ENCODE measurements at places on chromosomes 5 and 9. TPM values are rescaled to one million over a fixed set of nuclear protein-coding genes. Genes with fewer than 3 reads are reported as not detected.

The INVS gene
- 37.3 TPM for total RNA-seq

The SPOCK1 gene
- 9.9 TPM for total RNA-seq

The RMRP gene
- 137,340 TPM for total RNA-seq

The EDIL3 gene
- 75.0 TPM for total RNA-seq

The DOCK8 gene
- 6.6 TPM for total RNA-seq

DNA sequence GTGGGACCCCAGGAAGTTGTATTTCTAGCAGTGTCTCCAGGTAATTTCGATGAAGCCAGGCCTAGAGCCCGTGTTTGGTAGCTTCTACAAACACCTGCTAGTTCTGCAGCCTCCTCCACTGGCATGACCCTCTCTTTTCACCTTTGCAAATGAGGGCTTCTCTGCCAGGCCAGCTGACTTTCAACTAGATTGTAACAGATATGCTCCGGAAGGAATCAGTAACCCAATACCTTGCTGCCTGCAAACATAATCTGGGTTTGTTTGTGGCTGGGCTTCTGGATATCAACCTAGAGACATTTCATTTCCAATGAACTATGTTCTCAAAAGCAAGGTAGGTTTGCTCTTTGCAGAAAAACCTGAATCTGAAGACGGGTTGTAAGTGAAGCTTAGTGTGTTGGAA lies 354.8 kb downstream of the DMRT2 start:
- no peak for DNase-seq
- no peaks in the 10 kb centered on the region for H3K27me3 ChIP-seq
- H3K4me3 ChIP-seq, result no peak overlapping the region
- H3K27ac ChIP-seq, result no peak overlapping the region

DNA sequence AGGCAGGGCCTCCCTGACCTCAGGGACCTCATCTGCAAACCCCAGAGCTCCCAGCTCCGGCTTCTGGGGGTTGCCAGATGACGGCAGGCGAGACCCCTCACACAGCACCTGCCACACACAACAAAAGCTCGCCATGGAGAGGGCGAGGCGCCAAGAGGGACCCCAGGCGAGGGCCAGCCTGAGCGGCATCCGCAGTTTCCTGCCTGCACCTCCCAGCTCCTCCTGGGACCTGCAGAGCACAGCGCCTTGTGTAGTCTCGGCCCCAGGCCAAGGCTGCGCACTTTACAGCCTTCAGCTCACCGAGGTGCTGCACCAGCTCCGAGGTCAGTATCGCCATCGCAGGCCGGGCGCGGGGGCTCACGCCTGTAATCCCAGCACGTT lies 82.4 kb upstream of the ADAMTS2 start:
- no peak overlapping the region for H3K4me3 ChIP-seq
- DNase-seq, result no peak
- H3K36me3 ChIP-seq, result no peaks in the 10 kb centered on the region

DNA sequence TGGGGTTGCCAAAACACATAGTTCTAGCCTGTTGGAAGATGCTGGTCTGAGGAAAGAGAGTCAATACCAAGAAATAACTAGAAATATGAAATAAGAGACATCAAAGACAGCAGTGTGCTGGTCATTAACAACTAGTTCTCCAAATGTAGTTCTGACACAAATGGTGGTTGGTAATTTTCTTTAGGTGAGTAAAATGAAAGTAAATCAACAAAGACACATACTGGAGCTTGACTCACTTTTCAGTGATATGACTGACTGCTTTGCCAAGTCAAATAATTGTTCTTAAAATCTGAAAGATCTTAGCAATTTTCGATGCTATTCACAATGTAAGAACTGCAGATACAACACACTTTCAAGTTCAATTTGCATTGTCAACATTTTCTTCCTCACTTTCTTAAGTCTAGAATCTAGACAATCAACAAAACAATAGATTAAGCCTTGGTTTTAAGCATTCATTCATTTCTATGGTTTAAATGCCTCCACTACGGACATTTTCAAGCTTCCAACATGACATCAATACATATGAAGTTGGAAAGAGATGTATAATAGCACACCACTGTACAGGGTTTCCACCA lies 166.8 kb upstream of the MAP3K1 start:
- H3K4me1 ChIP-seq, result peaks cover 8% of the 10 kb centered on the region
- no peaks in the 10 kb centered on the region for H3K27me3 ChIP-seq
- no peak for DNase-seq

GRCh38 chr5:6734243-6734700 lies 21.0 kb downstream of the TENT4A start:
- peaks cover 66% of the 10 kb centered on the region for H3K4me1 ChIP-seq
- H3K36me3 ChIP-seq, result peaks cover 21% of the 10 kb centered on the region
- H3K4me3 ChIP-seq, result no peak overlapping the region
- H3K27me3 ChIP-seq, result no peaks in the 10 kb centered on the region
- no peak overlapping the region for H3K27ac ChIP-seq
- no peak for DNase-seq

GRCh38 chr9:111897601-111898137 lies 1.1 kb downstream of the UGCG start:
- H3K27me3 ChIP-seq, result no peaks in the 10 kb centered on the region
- no peak for DNase-seq
- peak overlapping the region; percentile 93 for H3K4me3 ChIP-seq
- peak overlapping the region; percentile 99 for H3K27ac ChIP-seq

DNA sequence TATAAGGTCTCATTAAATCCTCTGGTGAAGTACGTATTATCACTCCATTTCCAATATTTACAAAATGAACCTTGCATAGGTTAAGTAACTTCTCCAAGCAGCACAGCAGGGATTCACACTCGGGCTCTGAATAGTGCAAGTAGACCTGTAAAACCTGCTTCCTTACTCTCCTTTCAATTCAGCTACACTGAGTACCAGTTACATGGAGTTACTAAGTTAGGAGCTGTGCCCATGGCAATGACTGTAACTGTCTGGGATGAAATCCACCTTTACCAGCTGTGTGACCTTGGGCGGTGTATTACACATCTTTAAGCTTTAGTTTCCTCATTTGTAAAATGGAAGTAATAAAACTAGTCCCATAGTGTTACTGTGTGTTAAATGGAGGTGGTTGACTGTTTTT lies 15.9 kb upstream of the MOB3B start:
- H3K27me3 ChIP-seq, result no peaks in the 10 kb centered on the region
- DNase-seq, result no peak
- peaks cover 5% of the 10 kb centered on the region for H3K4me1 ChIP-seq
- H3K36me3 ChIP-seq, result peaks cover 40% of the 10 kb centered on the region

- H3K4me1 ChIP-seq, result no peaks in the 10 kb centered on the region
- no peaks in the 10 kb centered on the region for H3K36me3 ChIP-seq
- DNase-seq, result no peak
- H3K27me3 ChIP-seq, result no peaks in the 10 kb centered on the region
- H3K27ac ChIP-seq, result no peak overlapping the region
Observed at GRCh38 chr5:117149312-117149711, 574.7 kb upstream of the SEMA6A start.

DNA sequence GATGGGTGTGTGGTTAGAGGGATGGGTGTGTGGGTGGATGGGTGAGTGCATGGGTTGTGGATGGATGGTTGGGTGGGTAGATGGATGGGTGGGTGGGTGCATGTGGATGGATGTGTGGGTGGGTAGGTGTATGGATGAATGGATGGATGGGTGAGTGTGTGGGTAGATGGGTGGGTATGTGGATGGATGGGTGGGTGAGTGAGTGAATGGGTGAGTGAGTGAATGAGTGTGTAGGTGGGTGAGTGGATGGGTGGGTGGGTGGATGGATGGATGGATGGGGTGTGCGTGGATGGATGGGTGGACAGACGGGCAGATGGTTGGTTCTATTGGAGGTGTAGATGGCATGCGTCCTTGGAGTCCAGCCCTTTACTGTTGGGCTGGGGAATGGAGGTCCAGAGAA lies 17.2 kb downstream of the STKLD1 start:
- H3K4me3 ChIP-seq, result no peak overlapping the region
- H3K4me1 ChIP-seq, result no peaks in the 10 kb centered on the region
- no peaks in the 10 kb centered on the region for H3K36me3 ChIP-seq

DNA sequence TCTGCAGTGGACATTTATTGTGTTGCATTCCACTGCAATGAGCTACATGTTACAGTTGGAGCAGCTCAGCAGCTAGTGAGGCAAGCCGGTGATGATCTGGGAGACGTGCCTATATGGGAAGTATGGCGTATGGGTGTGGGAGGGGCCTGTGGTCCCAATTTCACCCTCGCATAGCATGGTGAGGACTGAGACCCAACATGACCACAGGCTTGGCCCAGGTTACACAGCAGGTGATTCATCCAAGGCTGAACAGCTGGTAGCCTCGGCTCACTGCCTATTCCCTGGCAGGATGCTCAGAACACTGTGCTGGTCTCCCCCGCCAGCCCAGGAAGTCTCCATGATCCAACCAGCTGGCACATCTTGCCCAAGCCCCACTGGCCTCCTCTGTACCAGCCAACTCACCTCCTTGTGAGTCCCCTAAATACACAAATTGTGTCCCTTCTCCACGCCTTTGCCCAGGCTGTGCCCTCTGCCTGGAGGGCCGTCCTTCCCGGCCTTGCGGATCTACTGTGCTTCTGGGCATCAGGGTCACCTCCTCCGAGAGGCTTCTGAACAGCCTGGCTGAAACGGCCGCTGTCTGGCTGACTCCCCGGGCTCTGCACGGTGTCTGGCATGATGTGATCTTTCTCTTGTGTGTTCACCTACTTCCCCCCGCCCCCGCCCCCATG lies 81.4 kb downstream of the NSUN2 start:
- no peaks in the 10 kb centered on the region for H3K4me1 ChIP-seq
- no peaks in the 10 kb centered on the region for H3K36me3 ChIP-seq
- no peak for DNase-seq
- H3K4me3 ChIP-seq, result no peak overlapping the region
- H3K27ac ChIP-seq, result no peak overlapping the region

- peaks cover 29% of the 10 kb centered on the region for H3K36me3 ChIP-seq
- H3K27ac ChIP-seq, result no peak overlapping the region
- no peak overlapping the region for H3K4me3 ChIP-seq
Observed at GRCh38 chr9:137460363-137461315, 1.5 kb upstream of the NSMF start.

- no peaks in the 10 kb centered on the region for H3K27me3 ChIP-seq
- DNase-seq, result no peak
- no peak overlapping the region for H3K4me3 ChIP-seq
- H3K4me1 ChIP-seq, result no peaks in the 10 kb centered on the region
- no peaks in the 10 kb centered on the region for H3K36me3 ChIP-seq
Observed at GRCh38 chr5:9456435-9457042, 89.3 kb downstream of the SEMA5A start.

DNA sequence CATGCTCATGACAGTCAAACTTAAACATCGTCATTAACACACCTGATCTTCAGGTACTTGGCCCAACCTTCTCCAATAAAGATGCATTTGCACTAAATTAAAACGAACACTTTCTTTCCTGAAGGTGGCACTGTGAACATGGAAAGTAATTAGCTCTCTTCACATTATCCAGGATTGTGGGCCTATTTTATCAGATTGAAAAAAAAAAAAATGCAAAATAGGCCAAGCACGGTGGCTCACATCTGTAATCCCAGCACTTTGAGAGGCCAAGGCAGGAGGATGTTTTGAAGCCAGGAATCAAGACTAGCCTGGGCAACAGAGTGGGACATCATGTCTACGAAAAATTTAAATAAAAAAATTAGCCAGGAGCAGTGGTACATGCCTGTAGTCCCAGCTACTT lies 14.4 kb upstream of the CDC20B start:
- no peak overlapping the region for H3K4me3 ChIP-seq
- peaks cover 16% of the 10 kb centered on the region for H3K4me1 ChIP-seq
- peaks cover 63% of the 10 kb centered on the region for H3K27me3 ChIP-seq
- H3K36me3 ChIP-seq, result no peaks in the 10 kb centered on the region

GRCh38 chr5:10704949-10705621 lies 55.9 kb downstream of the DAP start:
- no peaks in the 10 kb centered on the region for H3K27me3 ChIP-seq
- no peak for DNase-seq
- peaks cover 11% of the 10 kb centered on the region for H3K36me3 ChIP-seq
- peaks cover 43% of the 10 kb centered on the region for H3K4me1 ChIP-seq

DNA sequence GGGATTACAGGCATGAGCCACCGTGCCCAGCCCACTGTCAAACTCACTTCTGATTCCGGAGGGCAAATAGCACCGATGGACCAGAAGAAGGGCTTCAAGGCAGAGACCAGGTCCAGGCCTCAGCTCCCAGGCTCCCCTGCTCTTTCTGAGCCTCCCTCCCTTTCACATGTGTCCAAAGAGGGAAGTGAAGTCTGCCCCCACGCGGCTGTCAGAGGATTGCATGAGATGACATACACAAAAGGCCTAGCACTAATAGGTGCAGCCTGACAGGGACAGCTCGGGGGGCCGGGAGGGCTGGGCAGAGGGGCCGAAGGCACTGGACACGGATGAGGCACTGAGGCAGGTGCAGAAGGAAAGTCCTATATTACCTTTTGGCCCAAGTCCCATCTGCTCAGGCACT lies 16.1 kb downstream of the FBP1 start:
- H3K36me3 ChIP-seq, result peaks cover 6% of the 10 kb centered on the region
- no peaks in the 10 kb centered on the region for H3K4me1 ChIP-seq
- DNase-seq, result peak; percentile 78
- no peak overlapping the region for H3K27ac ChIP-seq
